ENCODE measurements at places on chromosomes 7 and 10.
A peak's percentile ranks its signal among the peaks of the same experiment; 100 is the strongest.

DNA sequence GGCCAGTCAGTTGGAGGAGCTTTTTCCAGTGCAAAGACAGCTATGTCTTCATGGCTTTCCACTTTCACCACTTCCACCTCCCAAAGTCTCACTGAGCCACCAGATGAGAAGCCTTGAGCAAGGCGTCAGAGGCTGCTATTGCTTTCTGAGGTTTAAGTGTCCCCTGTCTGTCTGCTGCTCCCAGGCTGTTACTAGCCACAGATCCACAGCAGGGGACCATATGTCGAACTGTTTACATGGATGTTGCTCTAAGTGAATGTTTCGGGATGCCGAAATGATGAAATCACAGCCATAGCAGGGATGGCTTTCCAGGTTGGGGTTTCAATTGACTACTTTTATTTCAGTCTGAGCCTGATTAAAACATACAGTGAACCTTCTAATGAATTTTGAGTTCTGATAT lies 88.5 kb downstream of the AVL9 start:
- DNase-seq = peak; percentile 63

GRCh38 chr10:69732147-69732825 lies 69.4 kb upstream of the COL13A1 start:
- no peak for DNase-seq

DNA sequence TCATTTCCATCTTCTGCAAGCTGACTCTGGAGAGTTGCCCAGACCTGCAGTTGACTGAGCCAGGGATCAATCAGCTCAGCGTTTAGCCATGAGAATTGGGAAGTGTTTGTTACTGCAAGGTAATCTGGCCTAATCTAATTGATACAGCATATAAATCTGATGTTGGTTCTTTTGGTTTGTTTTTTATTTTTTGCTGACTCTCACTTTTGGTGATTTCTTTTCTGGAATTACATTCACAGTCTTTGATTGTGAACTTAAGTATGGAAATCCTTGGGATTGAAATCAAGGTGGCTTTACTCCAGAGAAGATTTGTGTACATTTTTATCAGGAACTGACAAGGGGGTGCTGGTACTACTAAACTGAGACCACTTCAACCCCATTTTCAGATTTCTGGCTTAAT lies 1.7 kb upstream of the GIMAP6 start:
- no peak for DNase-seq

DNA sequence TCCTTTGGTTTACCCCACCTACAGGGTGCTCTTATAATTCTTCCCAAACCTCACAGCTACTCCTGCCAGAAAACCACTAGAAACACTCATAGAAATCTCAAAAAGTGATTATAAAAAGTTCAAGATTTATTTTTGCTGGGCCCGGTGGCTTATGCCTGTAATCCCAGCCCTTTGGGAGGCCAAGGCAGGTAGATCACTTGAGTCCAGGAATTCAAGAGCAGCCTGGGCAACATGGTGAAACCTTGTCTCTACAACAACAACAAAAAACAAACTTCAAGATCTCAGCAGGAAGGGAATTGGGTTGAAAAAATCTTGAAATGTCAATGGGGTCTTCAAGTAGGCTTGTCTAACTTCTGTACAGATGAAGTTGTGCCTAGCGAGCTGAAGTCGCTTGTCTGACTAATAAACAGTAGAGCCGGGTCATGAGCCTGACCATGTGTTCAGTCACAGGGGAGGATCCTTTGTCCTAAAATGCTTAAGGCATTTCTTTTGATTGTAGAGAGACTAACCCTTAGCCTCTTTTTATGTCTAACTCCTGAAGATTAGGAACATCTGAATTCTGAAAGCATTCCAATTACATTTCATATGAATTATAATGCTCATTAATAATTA lies 124.6 kb downstream of the NOC3L start:
- no peak for DNase-seq

DNA sequence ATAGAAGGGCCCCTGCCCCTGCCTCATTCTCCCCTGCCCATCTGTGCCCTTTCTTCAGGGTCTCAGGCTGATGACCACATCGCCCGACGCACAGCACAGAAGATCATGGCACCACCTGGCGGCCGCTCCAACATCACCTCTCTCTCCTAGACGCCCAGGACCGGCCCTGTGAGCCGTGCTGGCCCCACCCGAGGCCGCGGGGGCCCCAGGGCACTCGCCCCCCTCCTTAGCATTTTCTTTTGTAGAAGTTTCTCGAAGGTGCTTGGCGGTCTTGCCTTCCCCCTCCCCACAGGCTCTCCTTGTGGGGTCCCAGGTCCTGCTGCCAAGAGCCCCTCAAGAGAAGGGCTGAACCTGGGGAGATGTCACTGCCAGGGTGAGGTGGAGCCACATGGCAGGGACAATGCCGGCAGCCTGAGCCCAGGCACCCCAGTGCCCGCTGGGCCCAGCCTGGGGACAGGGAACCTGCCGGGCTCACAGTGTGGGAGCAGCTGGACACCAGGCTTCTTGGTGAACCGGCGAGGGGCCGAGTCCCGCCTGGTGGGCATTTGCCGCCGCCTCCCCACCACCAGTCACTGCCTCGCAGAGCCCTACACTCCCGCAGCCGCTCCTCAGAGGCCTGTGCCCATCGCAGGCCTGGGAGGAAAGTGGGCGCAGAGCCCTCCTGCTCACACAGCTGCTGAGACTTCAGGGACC lies 18.2 kb downstream of the DPYSL4 start:
- no peak for DNase-seq

All from AG09319 (cell line).